Astrocyte (in vitro differentiated cells and primary cell): ENCODE measurements at places on chromosomes 11 and 22. TPM values are rescaled to one million over a fixed set of nuclear protein-coding genes. Genes with fewer than 3 reads are reported as not detected.

ROBO3 gene
- total RNA-seq, result 12.9 and 14.5 TPM in 2 replicates

PATE4 gene
- not detected in 2 replicates for total RNA-seq

C11orf97 gene
- not detected in 2 replicates for total RNA-seq

OR5P2 gene
- 1.2 and 1.4 TPM in 2 replicates for total RNA-seq

DBX1 gene
- not detected in 2 replicates for total RNA-seq

DNA sequence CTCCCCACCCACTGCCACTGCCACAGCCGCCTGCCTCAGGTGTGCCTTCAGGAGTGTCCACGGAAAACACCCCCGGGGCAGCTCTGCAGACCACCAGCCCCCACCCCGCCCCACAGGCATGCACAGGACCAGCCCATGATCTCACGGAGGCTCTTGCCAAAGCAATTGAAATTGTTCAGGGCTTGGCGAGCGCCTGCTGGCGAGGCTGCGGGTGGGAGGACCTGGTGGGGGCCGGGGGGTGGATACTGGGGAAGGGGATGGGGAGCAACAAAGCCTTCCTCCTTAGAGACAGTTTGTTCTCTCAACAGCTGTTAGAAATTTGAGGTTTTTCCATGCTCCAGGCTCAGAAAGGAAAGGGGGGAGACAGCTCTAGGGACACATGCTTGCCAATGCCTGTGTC is 274.7 kb downstream of the MN1 start:
- no peak for DNase-seq

DNA sequence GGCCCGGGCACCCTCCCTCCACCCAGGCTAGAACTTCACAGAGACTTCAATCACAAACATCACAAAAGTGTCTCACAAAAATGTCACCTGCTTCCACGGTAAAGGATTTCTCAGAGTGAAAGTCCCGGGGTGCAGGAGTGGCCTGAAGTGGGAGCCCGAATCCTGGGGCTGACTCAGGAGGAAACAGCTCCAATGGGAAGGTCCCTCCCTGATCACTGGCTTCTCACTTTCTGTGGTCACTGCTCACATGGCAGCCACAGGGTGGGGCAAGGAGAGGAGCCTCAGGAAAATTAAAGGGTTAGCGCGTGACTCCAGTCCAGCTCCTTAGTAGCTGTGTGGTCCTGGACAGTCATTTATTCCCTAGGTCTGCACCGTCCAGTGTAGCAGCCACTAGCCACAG is 564.5 kb upstream of the B3GAT1 start:
- no peak for DNase-seq

DNA sequence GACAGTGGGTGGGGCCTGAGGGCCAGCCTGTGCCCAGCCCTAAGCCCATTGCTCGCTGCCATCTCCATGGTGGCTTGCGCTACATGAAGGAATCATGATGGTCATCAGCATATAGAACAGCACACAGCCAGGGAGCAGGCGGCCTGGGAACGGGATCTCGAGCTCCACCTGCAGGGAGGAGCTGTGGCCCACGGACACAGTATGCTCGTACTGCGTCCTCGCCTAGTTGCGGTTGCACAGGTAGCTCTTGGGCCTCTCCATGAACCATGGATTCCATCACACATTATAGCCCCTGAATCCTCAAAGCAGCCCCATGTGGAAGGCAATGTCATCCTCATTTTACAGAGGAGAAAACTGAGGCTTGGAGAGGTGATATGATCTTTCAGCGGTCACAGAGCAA is 15.1 kb downstream of the SEC14L4 start:
- DNase-seq, result no peak

DNA sequence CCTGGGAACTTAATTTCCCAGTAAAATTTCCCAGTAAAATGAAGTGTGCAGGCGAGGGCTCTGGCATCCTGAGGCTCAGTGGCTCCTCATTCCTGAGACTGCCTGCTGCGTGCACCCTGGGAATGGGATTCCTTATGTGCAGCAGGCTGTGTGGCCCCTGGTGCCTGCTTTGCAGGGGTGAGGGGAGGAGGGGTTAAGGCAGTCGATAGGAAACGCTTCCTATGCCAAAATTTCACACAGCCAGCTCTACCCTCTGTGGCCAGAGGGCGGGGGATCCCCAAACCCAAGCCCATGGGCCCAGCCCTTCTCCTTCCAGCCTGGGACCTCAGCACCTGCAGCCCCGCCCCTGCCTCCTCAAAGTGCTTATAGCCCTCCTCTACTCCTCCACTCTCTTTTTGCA is 12.1 kb upstream of the BAIAP2L2 start:
- DNase-seq, result no peak

DNA sequence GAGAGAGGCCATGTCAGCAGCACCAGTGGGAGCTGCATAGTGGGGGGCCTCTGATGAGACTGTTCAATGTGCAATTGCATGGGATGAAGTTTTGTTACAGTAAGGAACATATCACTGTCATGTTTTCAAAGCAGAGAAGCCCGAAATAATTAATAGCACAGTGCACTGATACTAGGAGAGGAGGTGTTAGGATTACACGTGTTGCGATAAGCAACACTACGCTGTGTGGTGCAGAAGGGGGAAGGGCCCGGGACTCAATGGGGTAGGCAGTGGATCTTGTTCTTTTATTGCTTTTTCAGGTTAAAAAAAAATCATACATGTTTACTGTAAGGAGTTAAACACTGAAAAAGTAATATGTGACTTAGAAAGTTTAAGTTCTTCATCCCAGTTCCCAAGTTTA is 29.2 kb downstream of the TCIRG1 start:
- no peak for DNase-seq

DNA sequence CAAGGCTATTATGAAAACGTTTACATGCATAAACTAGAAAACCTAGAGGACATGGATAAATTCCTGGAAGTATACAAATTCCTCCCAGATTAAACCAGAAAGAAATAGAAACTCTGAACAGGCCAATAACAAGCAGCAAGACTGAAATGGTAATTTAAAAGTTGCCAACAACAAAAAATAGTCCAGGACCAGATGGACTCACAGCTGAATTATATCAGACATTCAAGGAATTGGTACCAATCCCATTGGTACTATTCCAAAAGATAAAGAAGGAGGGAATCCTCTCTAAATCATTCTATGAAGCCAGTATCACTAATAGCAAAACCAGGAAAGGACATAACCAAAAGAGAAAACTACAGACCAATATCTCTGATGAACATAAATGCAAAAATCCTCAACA is 236.0 kb downstream of the DLG2 start:
- DNase-seq, result no peak

DNA sequence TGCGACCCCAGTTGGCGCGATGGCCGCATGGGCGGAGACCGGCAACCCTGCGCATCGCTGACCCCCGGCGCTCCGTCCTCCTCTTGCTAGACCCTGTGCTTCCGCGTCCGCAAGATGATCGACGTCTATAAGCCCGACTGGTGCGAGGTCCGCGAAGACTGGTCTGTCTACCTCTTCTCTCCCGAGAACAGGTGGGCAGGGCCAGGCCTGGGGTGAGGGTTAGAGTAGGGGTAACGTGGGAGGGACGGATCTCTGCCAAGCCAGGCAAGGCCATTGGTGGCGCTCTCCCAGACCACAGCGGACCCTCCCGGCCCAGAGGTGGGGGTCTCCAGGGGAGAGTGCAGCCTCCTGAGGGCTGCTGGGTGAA is 92.1 kb downstream of the CACNA1I start:
- no peak for DNase-seq

DNA sequence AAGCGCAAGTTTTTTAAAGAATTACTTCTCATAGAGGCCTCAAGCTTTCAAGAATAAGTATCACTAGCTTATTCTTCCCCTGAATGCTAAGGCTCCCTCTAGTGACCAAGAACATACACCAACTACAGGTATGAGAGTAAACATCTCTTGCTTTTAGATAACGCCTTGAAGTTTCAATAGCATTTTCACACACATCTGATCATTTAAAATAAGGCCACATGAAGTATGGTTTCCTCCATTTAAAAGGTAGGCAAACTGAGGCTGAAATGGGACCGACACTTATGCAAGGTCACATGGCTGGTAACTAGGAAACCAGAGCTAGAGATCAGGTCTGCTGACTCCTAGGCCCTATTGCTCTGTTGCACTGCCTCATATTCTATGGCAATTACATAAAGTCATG is 66.5 kb downstream of the CCDC34 start:
- peak; percentile 63 for DNase-seq

GRCh38 chr11:33687733-33688479 is 12.7 kb downstream of the C11orf91 start:
- peak; percentile 48 for DNase-seq

GRCh38 chr22:19128946-19129727 is 2.0 kb upstream of the TSSK2 start:
- no peak for DNase-seq
